ENCODE measurements at places on chromosomes 7 and 10.

GRCh38 chr7:44537442-44537841 is 3.7 kb downstream of the NPC1L1 start:
- no peak for DNase-seq

DNA sequence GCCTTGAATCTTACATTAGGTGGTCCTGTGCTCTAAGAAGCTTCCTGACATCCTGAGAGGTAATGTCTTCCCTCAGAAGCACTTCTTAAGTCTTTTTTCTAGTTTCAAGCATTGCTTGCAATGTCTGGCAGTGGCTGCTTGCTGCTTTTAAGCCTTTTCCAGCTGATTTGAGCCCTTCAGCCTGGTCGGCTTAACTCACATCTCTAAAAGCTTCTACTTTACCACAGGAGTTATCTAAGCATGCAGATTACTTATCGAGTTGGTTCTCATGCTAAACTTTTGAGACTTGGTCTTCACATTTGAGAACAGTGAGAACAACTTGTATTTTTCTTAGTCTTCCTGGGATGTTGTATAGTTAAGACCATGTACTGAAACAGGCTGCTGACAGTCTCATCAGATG is 3.9 kb downstream of the LRMDA start:
- DNase-seq: no peak

DNA sequence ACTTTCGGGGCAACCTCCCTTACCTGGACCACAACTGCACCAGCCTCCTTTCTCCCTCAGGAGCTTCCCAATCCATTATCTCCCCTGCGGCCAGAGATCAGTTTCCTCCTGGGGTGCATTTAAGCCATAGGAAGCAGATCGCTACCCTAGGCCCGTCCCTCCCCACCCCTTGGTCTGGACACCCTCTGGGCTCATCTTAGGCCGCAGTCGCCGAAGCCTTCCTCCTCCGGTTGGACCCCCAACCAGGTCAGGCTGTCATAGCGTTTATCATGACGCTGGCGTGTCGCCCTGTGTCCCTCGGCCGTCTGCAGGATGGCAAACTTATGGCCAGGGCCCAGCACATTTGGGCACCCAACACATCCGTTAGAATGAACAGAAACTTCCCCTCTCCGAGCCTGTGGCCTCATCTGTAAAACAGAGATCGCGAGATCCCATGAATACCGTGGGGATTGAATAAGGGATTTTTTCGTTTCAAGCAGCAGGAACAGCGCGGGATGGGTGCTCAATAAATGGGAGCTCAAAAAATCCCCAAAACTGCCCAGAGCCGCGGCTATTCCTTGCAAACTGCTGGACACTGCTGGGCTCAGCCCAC is 669 bp upstream of the AP5Z1 start:
- DNase-seq: no peak

GRCh38 chr7:8261711-8262695 is at the start of gene ICA1:
Gene ICA1 (minus strand): TSS chr7:8262167. CDS start chr7:8235926, 26,241 bp downstream.
- DNase-seq: no peak

DNA sequence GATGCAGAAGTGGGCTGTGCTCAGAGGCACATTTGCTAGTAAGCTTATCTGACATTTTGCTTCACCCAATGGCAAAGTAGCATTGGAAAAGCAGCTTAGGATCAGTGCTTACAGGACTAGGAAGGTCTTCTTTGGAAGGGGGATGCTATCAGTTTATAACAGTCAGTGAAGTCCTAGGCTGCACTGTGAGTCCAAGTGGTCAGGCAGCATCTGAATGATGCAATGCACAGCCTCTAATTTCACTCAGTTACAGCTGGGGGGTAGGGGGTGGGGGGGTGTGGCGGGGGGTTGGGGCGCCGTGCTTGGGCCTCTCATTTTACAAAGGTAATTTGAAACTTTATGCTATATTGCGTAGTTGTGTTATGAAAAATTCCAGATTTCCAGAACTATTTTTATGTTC is 652.3 kb upstream of the MGMT start:
- DNase-seq: no peak

GRCh38 chr7:150514748-150515222 is at the start of gene GIMAP7:
Gene GIMAP7 (plus strand): TSS chr7:150514872. CDS start chr7:150519975, 5,103 bp downstream.
- peak; percentile 51 for DNase-seq

DNA sequence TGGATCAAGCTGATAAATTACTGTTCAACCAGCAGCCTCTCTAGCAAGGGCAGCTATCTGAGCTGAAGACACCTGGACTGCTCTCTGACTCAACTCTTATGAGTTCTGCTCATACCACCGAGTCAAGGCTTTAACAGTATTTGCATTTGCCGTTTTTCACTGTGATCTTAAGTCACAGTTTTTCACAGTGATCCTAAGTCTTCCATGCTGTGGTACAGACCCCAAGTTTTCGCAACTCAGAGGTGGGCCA is 31.3 kb downstream of the PIP4K2A start:
- no peak for DNase-seq

- DNase-seq: no peak
Measured at GRCh38 chr10:102984086-102984485, 66.0 kb downstream of the CNNM2 start.

- DNase-seq: no peak
Measured at GRCh38 chr10:72523932-72524396, 101.9 kb downstream of the MICU1 start.

All from activated T-cell treated with anti-CD3 and anti-CD28 coated beads for 24 hours (primary cell).